ENCODE measurements at places on chromosomes 6 and 20. TPM values are rescaled to one million over a fixed set of nuclear protein-coding genes. Genes with fewer than 3 reads are reported as not detected.

GRCh38 chr6:27312146-27312949 is at the start of gene POM121L2:
Gene POM121L2, minus strand, starts transcription at chr6:27312273. Its CDS starts 103 bp downstream, at chr6:27312170.
- DNase-seq: peak; percentile 30

- peak; percentile 73 for DNase-seq
Observed at GRCh38 chr20:4795394-4795793, 73.7 kb downstream of the PRND start.

- no peak for DNase-seq
Observed at GRCh38 chr20:57216669-57217068, 49.8 kb downstream of the BMP7 start.

RNGTT gene
- 24.9 TPM for total RNA-seq

DNA sequence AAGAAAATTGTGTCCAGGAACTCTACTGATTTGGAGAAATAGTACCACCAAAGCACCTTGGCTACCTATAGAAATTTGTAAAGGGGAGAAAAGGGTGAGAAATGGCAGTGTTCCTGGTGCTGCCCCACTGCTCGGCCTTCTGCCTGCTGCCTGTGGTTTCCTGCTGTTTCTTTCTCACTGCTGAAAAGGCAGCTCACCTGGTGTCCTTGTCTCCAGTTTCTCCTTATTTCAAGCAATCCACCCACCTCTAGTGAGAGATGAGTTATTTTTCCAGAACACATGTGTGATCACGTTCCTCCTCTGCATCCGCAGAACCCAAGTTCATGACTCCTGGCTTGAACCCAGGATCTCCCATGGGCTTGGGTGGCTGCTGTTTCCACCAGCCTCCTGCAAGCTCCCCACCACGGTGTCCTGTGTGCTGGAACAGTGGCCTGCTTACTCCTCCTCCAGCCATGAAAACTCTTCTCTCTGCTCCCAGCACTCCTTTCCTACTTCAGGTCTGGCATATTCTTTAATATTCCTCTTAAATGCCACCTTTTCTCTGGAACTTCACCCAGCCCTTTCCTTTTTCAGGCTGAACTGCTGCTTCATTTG is 48.9 kb downstream of the ELOVL2 start:
- no peak for DNase-seq

DNA sequence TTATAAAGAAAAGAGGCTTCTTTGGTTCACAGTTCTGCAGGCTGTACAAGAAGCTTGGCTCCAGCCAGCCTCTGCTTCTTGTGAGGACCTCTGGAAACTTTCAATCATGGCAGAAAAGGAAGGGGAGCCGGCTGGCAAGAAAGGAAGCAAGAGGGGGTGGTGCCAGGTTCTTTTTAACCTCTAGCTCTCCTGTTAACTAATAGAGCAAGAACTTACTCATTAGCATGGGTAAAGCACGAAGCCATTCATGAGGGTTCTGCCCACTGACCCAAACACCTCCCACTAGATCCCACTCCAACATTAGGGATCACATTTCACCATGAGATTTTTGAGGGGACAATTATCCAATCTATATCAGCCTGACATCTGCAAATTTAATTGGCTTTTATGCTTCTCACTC is 347.1 kb downstream of the GRIK2 start:
- DNase-seq: no peak

PHACTR3 gene
- total RNA-seq: not detected

DNA sequence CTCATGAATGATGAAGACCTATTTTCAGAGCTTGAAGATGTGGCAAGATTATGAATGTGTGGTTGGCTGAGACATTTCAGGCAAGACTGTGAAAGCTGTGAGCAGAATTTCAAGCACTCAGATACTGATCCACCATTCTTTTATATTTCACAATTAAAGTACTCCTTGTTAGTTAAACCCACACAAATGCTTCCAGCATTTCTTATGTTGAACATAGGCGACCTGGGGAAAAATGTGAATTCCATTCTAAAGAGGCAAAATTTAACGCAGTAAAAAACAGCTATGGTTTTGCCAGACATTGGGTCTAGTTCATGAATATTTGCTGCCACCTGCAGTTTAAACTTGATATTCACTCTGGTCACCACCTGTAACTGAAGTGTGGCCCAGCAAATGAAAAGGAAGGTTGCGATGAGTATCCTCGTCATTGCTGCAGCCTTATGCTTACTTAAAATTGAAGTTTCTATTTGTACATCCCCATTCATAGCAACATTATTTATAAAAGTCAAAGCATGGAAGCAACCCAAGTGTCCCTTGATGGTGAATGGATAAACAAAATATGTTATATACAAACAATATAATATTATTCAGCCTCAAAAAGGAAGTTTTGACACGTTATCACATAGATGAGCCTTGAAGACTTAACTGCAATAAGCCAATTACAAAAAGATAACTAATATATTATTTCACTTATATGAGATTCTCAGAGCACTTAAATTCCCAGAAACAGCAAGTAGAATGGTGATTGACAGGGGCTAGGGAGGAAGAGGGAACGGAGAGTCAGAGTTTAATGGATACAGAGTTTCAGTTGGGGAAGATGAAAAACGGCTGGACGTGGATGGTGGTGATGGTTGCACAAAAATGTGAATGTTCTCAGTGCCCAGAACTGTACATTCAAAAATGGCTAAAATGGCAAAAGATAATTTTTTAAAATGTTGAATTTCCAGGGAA is 32.4 kb upstream of the FAM184A start:
- DNase-seq: peak; percentile 77

RFX6 gene
- not detected for total RNA-seq

DNA sequence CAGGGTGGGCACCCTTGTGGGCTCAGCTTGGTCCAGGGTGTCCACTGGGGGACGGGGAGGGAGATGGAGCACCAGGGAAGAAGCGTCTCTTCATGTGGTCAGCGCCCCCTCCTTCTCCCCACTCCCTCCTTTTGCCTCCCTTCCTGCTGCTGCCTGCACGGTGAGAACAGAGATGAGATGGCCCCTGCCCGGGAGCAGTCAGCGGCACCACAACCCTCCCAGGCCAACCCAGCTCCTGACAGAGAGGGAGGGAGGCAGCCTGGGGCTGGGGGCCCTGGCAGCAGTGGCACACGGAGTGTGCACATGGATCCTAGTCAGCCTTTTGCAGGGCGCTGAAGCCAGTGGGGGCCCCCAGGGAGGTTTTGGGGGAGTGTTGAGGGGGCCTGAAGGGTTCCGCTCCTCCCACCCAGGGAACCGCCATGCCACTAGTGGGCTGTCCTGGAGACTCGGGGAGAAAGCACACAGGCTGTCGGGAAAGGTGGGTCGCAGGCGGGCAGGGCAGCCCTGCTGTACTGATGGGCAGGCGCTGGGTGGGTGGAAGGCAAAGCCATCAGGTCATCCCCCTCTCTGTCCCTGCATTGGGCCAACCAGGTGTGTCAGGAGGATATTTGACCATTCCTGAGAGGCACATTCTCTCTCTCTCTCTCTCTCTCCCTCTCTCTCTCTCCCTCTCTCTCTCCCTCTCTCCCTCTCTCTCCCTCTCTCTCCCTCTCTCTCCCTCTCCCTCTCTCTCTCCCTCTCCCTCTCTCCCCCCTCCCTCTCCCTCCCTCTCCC is 94.3 kb upstream of the BHLHE23 start:
- no peak for DNase-seq

- no peak for DNase-seq
Observed at GRCh38 chr6:161111261-161111660, 119.7 kb downstream of the MAP3K4 start.

DNA sequence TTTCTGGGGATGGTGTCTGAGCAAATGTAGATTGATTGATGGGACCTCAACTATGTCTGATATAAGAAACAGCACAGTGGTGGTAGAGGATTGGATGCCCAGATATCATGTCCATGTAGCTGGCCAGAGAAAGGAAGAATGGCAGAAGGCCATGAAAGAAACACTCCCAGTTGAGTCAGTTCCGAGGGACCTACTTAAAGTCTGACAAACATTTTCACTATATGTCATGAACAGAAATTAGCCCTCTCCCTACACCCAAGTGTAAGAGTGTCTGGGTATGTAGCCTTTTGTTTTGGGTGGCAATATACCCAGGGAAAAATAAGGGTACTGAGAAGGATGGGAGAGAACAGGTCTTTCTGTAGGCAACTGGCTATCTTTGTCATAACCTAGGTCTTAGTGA is 434.2 kb downstream of the BCKDHB start:
- DNase-seq: no peak

TNNC2 gene
- 0.45 TPM for total RNA-seq

All from fibroblast of the aortic adventitia (primary cell).